ENCODE measurements at places on chromosomes 7 and 10.

DNA sequence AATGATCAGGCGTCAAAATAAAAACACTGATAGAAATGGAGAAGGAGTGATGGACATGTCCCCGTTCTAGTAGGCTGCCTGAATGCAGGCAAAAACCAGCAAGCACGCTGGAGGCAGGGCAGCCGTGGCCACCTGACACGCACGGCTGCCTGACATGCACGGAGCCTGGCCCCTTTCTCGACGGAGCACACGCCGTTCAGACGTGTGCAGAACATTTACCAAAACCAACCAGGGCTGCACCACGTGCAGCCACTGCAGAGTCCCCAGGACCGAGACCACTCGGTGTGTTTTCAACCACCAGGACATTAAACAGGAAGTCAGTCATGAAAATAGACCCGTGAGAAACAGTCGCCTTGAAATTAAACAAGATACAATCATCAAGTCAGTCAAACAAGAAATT lies 61.9 kb upstream of the NKX6-2 start:
- DNase-seq = no peak

GRCh38 chr7:19112274-19113001 lies 5.0 kb downstream of the TWIST1 start:
- no peak for DNase-seq

GRCh38 chr7:2637505-2638223 lies 5.9 kb downstream of the TTYH3 start:
- no peak for DNase-seq

GRCh38 chr7:45221896-45222604 lies 64.5 kb downstream of the RAMP3 start:
- DNase-seq = no peak

DNA sequence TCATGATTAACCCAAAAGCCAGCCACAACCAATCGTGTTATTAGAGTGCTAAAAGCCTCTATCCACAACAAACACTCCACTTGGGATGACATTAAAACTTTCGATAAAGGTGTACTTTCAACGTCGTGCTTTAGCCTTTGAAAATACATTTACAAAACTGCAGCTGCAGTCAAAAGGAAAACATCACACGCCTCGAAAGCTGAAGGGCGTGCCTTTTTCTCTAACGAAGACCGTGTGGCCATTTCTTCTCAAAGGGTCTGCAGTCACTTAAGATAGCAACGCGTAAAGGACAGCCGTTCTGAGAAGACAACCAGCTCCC lies 1.1 kb downstream of the ARHGAP12 start:
- no peak for DNase-seq

DNA sequence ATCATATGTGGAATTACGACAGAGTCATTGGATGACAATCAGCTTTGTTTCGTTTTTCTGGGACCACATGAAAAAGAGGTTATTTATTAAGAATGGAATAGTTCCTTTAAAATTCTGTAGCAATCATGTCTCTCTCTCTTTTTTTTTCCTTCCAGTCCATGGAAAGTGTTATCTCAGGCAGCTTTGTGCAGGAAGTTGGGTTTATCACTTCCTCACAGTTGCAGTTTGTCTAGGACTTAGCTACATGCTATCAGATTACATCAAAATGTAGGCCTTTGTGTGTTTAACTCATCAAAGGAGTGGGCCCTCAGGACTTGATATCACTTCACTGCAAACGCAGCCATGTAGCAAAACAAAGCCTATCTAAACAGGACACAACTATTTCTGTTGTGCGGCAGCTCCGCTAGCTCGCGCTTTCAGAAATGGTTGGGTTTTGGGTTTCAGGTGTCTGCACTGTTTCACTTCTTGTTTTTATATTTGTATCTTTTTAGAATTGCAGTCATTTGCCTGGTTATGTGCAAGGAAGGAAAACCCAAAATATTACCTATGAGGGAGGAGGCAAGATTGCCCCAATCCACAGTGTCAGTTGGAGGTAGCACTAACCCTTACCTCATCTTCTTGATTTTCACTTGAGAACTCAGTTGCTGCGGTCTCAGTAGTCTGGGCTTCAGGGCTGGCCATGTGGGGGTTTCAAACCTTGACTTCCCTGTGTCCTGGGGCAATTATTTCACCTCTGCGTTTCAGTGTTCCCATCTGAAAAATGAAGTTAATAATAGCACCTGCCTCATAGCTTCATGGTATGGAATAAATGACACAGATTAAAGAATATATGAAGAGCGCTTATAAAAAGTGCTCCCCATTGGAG lies 66.7 kb downstream of the HHEX start:
- DNase-seq = peak; percentile 28

GRCh38 chr7:47685712-47686376 lies 103.9 kb upstream of the TNS3 start:
- no peak for DNase-seq

DNA sequence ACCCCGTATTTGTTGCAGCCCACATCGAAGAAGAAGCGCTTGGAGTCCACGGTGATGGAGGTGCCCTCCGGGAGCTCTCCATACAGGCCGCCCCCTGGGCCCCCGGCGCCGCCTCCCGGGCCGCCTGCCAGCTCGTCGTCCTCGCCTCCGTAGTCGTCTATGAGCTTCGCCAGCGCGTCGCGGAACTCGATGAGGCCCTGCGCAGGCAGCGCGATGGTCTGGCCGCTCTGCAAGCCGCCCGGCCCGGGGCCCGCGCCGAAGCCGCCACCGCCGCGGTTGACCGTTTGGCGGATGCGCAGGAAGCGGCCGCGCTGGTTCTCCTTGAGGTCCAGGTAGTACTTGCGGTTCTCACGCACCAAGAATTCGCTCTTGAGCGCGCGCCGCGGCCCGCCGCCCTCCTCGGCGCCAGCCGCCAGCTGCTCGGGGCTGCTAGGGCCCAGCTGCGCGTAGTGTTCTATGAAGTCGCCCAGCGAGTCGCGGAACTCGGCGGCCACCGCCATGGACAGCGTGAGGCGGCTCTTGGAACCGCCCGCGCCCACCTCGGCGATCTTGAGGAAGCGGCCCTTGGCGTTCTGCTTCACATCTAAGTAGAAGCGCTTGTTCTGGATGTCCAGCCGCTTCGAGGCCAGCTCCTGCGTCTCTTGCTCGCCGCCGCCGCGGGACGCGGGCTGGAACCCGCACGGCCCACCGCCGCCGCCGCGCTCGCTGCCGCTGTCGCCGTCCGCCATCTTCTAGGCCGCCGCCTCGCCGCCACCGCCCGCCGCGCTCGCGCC lies 523 bp downstream of the PURB start:
- peak; percentile 36 for DNase-seq
